Fibroblast of lung (primary cell): ENCODE measurements at places on chromosomes 3 and 15.
A peak's percentile ranks its signal among the peaks of the same experiment; 100 is the strongest.

DNA sequence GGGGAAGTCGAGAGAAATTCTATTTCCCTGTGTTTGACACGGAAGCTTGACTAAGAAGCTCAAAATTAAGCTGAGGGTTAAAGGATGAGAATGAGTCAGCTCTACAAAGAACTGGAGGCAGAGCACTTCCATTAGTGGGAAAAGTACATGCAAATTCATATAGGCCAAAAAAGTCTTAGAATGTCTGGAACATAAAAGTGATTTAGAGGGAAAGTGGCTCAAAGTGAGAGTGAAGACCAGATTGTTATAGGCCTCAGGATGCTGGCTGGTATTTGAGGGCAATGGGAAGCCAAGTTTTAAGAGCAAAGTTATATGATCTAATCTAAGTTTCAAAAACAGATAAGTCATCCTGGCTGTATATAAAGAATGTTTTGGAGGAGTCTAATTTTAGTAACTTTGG is 857.3 kb downstream of the NAALADL2 start:
- DNase-seq, result peak; percentile 16

GRCh38 chr3:24687671-24688070 is 193.0 kb upstream of the THRB start:
- DNase-seq, result no peak

DNA sequence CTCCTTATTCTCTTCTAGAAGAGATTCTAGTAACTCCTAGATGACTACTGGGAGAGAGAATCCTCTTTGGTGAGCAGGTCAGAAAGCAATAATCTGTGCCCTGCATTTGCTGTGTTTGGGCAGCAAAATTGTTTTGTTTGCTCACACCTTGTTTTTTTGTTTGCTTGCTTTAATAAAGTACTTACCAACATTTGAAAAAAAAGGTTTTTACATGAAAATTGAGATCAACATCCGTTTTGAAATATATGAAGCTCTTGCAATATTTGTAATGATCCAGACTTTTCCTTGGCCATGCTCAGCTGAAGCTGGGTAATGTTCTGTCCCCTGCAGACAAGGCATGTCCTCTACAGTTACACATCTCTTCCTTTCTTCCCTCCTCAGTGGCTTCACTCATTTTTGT is 62.2 kb downstream of the DIPK2A start:
- DNase-seq, result no peak

GRCh38 chr3:113261626-113262303 is 50.4 kb downstream of the BOC start:
- peak; percentile 57 for DNase-seq

DNA sequence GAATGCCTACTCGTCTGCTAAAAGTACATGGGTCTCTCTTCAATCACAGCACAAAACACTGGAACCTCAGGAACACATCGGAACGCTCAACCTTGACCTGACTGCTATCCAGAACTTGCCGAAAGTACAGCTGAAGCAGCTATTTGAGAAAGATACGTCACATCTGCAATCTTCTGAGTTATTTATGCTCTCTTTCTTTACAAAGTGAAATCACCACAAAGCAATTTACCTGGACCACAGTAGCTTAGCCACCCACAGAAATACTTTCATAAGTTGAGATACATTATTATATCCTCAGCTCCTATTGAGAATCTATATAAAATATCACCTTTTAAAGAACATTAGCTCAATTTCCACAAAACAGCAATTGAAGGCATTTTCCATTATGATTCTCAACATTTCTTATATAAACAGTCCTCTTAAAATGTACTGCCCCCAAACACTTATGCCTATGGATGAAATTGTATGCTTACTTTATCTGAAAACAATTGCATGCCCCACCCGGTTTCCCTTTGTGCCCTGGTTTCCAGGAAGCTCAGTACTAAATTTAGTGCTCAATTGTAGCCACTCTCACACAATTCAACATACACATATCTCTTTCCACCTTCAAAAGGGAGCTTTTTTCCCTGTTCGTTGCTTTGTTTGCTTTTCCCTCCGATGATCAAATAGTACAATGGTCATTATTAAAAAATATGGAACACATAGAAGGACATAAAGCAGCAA is 31.8 kb downstream of the HEG1 start:
- no peak for DNase-seq

DNA sequence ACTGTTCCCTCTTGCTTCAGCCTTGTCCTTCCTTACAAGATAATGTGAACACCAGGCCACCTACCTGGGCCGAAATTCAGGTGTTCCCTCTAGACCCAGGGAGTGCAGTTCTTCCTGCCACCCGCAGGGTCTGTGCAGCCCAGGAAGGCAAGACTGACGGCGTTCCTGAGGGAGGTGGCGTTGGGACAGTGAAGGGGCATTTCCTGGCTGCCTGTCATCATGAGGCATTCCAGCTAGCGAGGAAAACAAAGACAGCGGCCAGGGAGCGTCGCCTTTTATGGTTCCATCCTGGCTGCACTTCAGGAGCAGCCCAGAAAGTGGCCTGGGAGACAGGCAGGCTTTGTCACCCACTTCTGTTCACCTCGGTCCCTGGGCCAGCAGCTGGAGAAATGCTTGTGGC is 84.8 kb upstream of the WNT5A start:
- peak; percentile 45 for DNase-seq

- DNase-seq, result no peak
Observed at GRCh38 chr3:159751752-159752151, 236.9 kb upstream of the IL12A start.

DNA sequence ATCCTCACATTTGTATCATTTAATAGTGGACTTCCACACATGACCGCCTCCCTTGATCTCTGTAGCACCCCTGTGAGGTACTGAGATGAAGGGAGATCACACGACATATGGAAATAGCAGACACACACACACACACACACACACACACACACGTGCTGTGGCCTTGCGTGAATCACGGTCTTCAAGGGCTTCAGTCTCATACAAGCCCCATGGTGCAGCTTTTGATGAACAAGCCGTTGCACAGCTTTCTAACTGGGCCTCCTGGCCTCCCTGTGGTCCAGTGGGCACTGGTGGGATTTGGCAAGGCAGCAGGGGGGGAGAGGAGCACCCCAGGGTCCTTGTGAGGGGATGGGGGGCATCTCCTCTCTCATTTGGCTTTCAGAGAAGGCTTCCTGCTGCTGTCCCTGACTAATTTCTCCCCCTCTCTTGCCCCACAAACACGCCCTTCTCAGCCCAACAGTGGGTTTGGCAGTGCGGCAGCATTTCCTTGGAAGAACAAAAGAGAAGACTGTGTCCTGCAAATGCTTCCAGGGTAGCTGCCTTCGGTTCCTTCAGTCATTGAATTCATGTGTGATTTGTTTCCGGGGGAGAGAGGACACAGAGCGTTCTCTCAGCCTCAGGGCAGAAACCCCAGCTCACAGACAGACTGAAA is 98.7 kb downstream of the SMAD6 start:
- no peak for DNase-seq

GRCh38 chr3:62586356-62586755 is 213.0 kb upstream of the FEZF2 start:
- peak; percentile 96 for DNase-seq

GRCh38 chr3:140505876-140506275 is 172.0 kb upstream of the TRIM42 start:
- DNase-seq, result peak; percentile 64

DNA sequence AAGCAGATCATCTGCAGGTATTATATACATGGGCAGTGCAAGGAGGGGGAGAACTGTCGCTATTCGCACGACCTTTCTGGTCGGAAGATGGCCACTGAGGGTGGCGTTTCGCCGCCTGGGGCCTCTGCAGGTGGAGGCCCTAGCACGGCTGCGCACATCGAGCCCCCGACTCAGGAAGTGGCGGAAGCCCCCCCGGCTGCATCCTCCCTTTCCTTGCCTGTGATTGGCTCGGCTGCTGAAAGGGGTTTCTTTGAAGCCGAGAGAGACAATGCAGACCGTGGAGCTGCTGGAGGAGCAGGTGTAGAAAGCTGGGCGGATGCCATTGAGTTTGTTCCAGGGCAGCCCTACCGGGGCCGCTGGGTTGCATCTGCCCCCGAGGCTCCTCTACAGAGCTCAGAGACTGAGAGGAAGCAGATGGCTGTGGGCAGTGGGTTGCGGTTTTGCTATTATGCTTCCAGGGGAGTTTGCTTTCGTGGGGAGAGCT is 639 bp downstream of the MKRN3 start:
- peak; percentile 60 for DNase-seq

GRCh38 chr3:32882603-32883025 is 64.8 kb downstream of the TRIM71 start:
- DNase-seq, result no peak

GRCh38 chr3:85376131-85376530 is 417.3 kb downstream of the CADM2 start:
- no peak for DNase-seq

GRCh38 chr3:190089711-190090110 is 31.0 kb downstream of the P3H2 start:
- peak; percentile 76 for DNase-seq

GRCh38 chr3:37899101-37899707 is 37.5 kb downstream of the CTDSPL start:
- no peak for DNase-seq

- no peak for DNase-seq
Observed at GRCh38 chr15:33145447-33145846, 49.1 kb downstream of the FMN1 start.

- DNase-seq, result no peak
Observed at GRCh38 chr3:37540786-37541185, 320.9 kb upstream of the CTDSPL start.

DNA sequence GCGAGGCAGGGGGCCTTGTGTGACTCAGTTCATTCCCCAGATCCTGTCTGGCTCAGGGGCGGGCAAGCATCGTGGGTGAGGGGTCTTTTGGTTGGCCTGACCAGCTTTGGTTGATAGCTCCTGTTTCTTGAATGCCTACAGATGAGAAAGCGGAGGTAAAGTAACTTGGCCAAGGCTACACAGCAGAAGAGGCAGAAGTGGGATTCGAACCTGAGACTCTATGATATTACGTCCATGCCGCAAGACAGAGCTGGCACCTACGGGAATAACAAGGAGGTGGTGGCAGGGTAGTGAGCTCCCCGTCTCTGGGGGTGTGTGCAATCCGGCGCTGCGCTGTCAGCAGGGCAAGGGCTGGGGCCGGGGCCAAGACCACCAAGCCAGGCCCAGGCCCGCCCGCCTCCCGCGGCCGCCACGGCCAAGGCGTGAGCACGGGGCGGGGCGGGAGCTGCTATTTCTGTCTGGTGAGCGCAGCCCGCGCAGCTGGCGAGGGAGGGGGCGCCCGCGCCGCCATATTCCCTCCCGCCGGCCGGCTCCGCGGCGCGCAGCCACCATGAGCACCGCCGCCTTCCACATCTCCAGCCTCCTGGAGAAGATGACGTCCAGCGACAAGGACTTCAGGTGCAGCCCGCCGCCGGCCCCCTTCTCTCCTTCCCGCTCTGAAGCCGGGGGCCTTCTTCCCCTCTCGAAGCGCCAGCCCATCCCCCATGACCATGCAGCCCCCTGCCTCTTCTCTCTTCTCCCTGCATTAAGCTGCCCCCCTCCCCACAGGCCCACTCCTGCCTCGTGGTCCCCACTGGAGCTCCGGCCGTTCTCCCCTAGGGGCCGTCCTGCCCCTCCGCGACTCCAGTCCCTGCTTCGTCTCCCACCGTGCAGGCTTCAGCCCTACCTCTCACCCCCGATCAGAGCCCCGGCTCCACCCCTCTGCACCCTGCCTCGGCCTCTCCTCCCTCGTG is at the start of gene CAND2:
CAND2 (plus strand) TSS at position 510 of the 953 bp plus-strand sequence; CDS start at position 551, 41 bp downstream.
- peak; percentile 52 for DNase-seq

- no peak for DNase-seq
Observed at GRCh38 chr3:109900783-109901182, 563.4 kb upstream of the DPPA4 start.

DNA sequence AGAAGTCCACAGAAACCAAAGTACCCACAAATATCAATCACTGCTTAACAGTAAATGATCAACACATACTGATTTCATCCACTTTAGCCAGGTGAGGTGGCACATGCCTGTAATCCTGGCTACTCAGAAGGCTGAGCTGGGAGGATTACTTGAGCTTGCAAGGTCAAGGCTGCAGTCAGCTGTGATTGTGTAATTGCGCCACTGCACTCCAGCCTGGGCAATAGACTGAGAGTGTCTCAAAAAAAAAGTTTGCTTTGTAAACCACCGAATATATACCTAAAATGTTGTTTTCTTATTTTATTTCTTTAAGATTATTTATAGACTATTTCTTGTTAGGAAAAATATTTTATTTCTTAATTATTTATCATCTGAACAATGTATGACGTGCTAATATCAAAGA is 8.7 kb upstream of the ATP13A4 start:
- DNase-seq, result no peak

DNA sequence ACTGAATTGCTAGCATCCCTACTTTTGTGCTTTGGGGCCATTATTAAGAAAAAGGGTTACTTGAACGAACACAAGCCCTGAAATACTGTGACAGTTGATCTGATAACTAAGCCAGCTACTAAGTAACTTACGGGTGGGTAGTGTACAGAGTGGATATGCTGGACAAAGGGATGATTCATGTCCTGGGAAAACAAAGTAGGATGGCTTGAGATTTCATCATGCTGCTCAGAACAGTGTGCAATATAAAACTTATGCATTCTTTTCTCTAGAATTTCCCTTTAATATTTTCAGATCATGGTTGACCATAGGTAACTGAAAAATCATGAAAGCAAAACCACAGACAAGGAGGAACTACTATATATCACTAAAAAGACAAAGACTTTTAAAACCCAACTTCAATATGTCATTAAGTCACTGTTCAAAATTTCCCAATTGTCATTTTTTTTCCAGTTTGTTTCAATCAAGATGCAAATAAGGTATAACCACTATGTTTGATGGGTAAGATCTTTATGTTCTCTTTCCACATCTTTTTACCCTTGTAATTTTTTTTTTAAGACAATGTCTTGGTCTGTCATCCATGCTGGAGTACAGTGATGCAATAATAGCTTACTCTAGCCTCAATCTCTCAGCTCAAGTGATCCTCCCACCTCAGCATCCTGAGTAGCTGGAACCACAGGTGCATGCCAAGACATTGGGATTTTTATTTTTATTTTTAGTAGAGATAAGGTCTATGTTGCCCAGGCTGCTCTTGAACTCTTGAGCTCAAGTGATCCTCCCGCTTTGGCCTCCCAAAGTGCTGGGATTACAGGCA is 67.7 kb downstream of the IFT80 start:
- peak; percentile 88 for DNase-seq

DNA sequence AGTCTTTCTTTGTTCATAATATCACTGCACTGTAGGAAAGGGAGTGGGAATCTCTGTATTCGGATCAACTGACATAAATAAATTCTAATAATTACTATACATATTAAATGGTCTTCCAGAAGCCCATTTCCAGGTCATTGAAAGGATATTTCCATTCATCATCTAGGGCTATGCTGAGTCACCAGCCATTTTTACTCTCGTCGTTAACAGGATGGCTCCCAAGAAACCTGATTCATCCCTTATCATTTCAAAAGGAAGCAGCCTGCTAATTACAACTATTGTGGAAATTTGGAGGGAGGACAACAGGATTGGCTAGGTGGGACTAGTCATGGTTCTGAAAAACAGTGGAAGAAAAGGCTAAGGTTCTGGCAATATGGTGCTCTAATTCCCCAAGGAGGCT is 13.6 kb downstream of the GMNC start:
- no peak for DNase-seq

DNA sequence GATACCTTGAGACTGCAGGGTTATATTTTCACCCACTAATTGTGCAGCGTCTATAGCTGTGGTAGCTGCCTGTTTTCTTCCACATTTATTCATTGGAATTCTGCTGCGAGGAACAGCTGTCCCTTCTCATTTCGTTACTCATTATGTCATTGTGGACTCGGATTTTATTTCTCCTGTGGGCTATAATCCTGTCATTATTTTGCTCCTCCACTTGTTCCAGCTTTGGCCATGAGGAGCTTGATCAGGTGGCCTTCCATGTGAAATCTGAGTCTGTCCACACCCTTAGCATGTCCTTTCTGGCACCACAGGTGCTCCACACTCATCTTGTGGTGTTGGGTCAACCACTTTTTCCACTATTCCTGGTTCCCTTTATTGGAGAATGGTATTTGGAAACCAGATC is 14.8 kb downstream of the LYSMD4 start:
- no peak for DNase-seq
